ENCODE measurements at places on chromosomes 3 and 15.

DNA sequence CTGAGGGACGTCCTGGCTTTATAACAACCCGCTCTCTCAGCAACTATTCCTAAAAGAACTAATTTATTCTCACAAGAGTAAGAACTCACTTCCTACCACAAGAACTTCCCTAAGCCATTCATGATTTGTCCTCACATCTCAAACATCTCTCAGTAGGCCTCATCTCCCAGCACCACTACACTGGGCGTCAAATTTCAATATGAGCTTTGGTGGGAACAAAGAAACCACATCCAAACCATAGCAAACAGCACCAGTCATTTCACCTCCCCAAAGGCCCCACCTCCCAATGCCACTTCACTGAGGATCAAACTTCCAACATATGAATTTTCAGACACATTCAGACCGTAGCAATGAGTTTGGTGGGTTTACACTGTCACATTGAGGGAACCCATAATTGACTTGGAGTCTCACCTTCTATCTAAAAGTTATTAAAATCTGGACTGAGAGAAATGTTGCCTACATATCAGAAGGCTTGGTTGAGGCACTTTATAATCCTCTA is 116.4 kb upstream of the AGBL1 start:
- no peak for DNase-seq

- DNase-seq = no peak
Measured at GRCh38 chr3:170012683-170013400, 25.0 kb upstream of the GPR160 start.

DNA sequence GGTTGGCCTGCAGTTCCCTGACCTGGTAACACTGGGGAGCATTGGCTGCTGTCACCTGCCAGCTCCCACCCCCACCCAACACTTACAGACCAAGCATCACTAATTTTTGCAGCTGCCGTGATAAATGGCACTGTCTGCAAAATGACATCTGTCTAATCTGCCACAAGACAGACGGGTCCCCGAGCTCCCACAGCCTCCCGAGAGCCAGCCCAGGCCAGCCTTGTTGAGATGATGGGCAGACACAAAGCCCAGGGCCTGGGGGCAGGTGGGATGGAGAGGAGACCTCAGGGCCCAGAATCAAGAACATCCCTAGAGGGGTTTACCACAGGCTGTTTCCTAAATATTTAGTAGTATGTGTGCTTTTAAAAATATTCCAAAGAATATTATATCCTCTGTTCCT is 203.4 kb downstream of the TBC1D2B start:
- DNase-seq = no peak

- no peak for DNase-seq
Measured at GRCh38 chr3:63493101-63493500, 159.4 kb upstream of the SNTN start.

DNA sequence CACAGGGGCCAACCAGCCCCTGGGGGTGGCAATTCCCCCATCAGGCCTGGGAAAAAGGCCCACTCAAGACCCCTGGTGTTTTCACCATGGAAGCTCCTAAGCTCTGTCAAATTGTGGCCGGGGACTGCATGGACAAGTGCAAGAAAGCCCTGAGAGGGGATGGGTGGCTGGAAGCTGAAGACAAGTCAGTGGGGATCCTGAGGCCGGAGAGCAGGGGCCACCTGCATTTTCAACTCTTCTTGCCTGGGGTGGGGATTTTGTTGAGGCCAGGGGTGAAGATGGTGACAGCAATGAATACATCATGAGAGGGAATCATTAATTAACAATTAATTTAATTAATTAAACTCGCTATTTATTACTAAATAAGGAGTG is 33.9 kb downstream of the FEM1B start:
- DNase-seq = no peak

- DNase-seq = no peak
Measured at GRCh38 chr3:22730701-22731100, 472.4 kb upstream of the UBE2E2 start.

GRCh38 chr15:100694381-100695021 is 92.1 kb downstream of the ASB7 start:
- no peak for DNase-seq

- DNase-seq = no peak
Measured at GRCh38 chr3:171142985-171143384, 116.5 kb upstream of the SLC2A2 start.

GRCh38 chr3:134852893-134853351 is 57.9 kb downstream of the EPHB1 start:
- DNase-seq = no peak

GRCh38 chr15:45121020-45121419 is 6.9 kb downstream of the DUOXA2 start:
- DNase-seq = no peak

GRCh38 chr15:85091990-85092389 is 110.3 kb downstream of the PDE8A start:
- DNase-seq = no peak

DNA sequence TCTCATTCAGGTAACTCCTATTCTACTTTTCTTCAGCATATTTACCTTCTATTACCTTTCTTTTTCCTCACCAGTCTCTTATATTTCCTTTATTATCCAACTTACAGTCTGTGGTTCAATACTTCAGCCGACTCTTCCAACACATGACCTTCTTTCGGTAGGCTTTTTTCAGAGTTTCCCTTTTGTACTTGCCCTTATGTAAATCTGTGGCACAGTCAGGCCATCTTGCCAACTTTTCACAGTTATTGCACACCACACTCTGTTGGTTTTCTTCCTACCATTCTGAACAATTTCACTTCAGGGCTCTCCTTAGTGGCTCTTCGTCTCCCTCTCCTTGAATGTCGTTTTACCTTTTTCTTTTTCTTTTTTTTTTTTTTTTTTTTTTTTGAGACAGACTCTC is 427.8 kb downstream of the LPP start:
- DNase-seq = no peak

DNA sequence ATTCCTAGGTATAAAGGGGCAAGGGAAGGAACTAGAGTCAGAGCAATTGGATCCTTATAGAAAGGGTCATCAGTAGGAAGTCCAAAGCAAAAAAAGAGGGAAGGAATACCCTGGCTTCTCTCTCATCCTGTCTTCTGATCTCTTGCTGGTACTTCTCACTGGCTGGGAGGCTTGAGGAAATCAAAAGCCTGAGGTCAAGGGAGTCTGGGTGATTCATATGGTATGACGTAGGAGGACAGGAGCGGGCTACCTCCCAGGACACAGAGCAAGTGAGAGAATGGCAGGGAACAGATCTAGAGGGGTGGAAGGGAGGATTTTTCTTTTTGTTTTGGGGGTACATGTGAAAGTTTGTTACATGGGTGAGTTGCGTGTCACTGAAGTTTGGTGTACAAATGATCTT is 76.0 kb downstream of the CFAP20DC start:
- DNase-seq = no peak

- no peak for DNase-seq
Measured at GRCh38 chr3:171556574-171557145, 96.5 kb upstream of the TNIK start.

- no peak for DNase-seq
Measured at GRCh38 chr3:17398959-17399551, 343.4 kb downstream of the TBC1D5 start.

DNA sequence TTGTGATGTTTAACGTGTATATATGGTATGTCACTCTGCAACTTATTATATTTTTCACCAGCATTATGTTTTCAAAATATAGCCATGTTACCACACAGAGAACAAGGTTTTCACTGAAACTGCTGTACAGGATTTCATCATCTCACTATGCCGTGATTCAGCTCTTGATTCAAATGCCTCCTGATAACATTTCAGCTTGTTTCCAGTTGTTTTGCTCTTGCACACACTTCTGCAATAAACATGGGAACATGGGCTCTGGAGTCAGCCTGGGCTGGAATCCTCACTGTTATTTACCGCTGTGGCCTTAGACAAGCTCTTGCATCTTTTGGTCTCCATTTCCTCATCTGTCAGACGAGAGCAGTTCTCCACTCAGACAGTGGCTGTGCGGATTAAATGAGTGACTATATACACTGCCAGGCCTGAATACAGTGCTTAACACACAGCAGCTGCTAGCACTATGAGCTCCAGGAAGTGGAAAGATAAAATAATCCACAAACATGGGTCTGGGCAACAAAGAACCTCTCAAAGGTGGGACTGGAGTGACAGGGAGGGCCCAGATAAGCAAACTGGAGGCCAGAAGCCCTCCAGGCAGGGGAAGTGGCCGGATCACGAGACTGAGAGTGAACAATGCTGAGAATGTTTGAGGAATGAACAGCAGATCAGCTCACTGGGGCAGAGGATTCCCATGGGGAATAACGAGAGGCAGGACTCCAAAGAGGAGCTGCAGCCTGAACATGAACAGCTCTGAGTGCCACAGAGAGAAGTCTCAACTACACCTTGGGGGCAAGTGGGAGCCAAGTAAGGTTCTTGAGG is 17.7 kb downstream of the NTRK3 start:
- DNase-seq = no peak

GRCh38 chr3:127812151-127812550 is 10.2 kb downstream of the MGLL start:
- no peak for DNase-seq

GRCh38 chr3:197955892-197956477 is 4.0 kb upstream of the LMLN start:
- no peak for DNase-seq

DNA sequence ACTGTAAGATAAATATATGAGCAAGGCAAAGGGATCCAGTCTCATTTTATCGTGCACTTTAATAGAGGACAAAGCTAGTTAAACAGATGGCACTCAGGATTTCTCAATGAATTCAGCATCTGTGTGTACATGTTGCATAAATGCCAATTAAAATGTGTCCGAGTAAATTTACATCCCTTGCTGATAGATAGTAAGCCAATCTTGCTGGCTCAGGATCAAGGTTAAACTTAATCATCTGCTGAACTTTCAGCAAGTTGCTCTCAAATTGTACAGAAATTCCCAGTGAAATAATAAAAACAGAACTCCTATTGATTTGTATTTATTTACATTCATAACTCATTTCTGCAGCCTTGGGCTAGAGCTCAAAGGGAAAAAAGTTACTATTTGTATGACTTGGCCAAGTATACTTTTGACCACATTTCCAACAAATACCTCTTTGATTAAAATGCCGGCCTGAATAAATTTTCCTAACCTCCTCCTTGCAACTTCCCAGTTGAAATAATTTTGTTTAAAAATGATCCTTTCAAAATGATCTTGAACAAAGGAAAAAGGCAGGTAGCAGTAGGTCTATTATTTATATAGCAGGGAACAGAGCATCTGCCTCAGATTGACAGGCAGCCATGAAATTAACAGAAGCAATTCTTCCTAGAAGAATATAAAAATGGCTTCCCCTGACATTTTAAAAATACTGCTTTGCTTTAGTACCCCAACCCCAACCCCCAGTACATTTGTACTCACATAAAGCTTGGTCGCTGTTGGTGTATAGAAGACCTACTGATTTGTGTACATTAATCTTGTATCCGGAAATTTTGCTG is 1001.9 kb downstream of the ROBO1 start:
- no peak for DNase-seq

DNA sequence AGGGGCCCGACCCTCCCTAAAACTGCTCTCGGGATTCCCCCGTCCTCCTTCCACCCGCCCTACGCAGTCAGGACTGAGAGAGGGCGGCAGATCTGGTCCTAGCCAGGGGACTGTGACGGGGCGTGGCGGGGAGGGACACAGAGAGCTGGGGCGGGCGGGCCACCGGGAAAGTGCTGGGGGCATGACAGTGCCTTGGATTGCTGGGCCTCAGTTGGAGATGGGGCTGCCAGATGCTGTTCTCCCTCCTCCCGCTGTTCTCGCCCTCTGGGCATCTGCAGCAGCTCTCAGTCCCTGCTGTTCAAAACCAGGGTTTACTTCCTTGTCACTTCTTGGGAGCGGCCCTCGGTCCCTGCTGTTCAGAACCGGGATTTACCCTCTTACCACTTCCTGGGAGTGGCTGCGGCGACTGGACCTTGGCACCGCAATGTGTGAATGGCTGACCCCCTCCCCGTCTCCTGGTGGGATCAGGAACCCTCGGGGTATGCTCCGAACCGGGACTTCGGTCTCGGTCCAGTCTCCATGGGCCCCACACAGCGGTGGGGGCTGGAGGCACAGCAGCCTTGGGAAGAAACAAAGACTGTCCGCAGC is 1.8 kb upstream of the RPP25 start:
- DNase-seq = no peak

- DNase-seq = no peak
Measured at GRCh38 chr15:88661761-88662556, 23.1 kb downstream of the ISG20 start.

DNA sequence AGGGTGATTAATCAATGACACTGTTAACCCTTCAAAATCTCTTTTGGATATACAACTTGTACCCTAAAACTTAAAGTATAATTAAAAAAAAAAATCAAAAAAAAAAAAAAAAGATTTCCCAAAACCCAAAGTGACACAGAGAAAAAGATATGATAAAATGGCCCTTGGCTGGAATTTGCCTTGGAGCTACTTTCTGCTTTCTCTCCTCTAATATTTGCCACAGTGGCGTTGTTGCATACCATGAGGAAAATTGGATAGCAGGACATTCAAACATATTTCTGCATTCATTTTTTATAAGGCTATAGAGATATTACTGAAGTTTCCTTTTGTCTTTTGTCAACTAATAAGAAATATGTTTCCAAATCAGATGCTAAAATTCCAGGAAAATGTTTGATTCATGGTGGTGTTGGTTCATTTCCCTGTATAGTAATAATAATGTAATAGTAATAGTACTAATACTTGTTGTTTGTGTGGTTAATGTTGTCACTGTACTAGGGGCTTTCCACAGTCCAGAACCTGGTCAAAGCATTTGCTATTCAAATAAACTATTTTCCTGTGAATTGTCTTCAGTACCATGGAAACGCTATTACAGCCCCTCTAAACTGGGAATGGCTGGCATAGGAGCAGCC is 441.3 kb upstream of the THBS1 start:
- DNase-seq = no peak

GRCh38 chr15:100968050-100968966 is 49.2 kb downstream of the LRRK1 start:
- DNase-seq = no peak

DNA sequence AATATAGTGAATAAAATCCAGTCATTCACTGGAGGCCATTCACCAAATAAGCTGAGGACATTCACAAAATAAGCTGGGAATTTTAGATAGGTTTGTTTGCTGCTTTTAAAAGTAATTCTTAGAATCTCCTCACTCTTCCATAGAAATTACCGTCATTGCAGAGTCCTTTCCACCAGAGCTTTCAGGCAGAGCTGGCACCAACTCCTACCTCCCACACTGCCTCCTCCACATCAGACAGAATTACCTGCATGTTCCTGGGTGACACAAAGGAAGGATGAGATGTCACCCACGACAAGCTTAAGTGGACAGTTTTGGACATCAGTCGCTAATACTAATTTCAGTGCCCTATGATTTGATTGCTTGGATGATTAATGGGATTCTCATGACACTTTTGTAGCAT is 1113.2 kb downstream of the IGSF11 start:
- DNase-seq = no peak

- no peak for DNase-seq
Measured at GRCh38 chr15:27448234-27448633, 477.3 kb downstream of the GABRG3 start.

GRCh38 chr15:65056106-65056505 is 10.9 kb downstream of the SLC51B start:
- DNase-seq = no peak

- DNase-seq = no peak
Measured at GRCh38 chr3:107612664-107613084, 89.9 kb downstream of the BBX start.

- DNase-seq = no peak
Measured at GRCh38 chr15:36544518-36545466, 34.6 kb upstream of the CDIN1 start.
